ENCODE measurements at places on chromosomes 6 and 20. TPM values are rescaled to one million over a fixed set of nuclear protein-coding genes. Genes with fewer than 3 reads are reported as not detected.

The LY86 gene
- 1.1 TPM for total RNA-seq

The CDC25B gene
- total RNA-seq: 7.5 TPM

The FUT9 gene
- total RNA-seq: not detected

The BPIFA1 gene
- total RNA-seq: not detected

The RIPK1 gene
- total RNA-seq: 6.5 TPM

The IMPG1 gene
- total RNA-seq: not detected

The PTPN1 gene
- total RNA-seq: 24.1 TPM

The ACAT2 gene
- total RNA-seq: 4.0 TPM

The IL17F gene
- not detected for total RNA-seq

The ATAT1 gene
- 1.7 TPM for total RNA-seq

The TEAD3 gene
- total RNA-seq: 30.4 TPM

The NEU1 gene
- total RNA-seq: 24.9 TPM

The MCM8 gene
- total RNA-seq: 6.7 TPM

The TAF4 gene
- total RNA-seq: 11.2 TPM

The PLA2G7 gene
- 0.15 TPM for total RNA-seq

The RUNX2 gene
- total RNA-seq: 0.79 TPM

The SOX4 gene
- 10.0 TPM for total RNA-seq

The LGSN gene
- not detected for total RNA-seq

The NR2E1 gene
- not detected for total RNA-seq

The RBBP8NL gene
- not detected for total RNA-seq

The EFCAB8 gene
- total RNA-seq: not detected

The ANKRD66 gene
- total RNA-seq: not detected

The FRK gene
- total RNA-seq: 8.8 TPM

The FABP7 gene
- total RNA-seq: not detected

The SIRPD gene
- total RNA-seq: not detected

The ZNF334 gene
- 0.52 TPM for total RNA-seq

The OXT gene
- not detected for total RNA-seq

The AIF1 gene
- total RNA-seq: 15.5 TPM

The MDFI gene
- total RNA-seq: 1.3 TPM

The MPIG6B gene
- 0.52 TPM for total RNA-seq

The CST1 gene
- total RNA-seq: not detected

The NHLRC1 gene
- 1.3 TPM for total RNA-seq

The SNAP91 gene
- total RNA-seq: 1.3 TPM

The ALDH5A1 gene
- 31.2 TPM for total RNA-seq

Measured in left ventricle myocardium superior (tissue), 1 donor.